ENCODE measurements at places on chromosomes 11 and 22. TPM values are rescaled to one million over a fixed set of nuclear protein-coding genes. Genes with fewer than 3 reads are reported as not detected.

Gene OR10A3
- total RNA-seq, result 0.09 TPM

Gene SMTNL1
- not detected for total RNA-seq

Gene OR10A2
- total RNA-seq, result not detected

Gene CALCA
- total RNA-seq, result not detected

Gene SPON1
- total RNA-seq, result 42.9 TPM

Gene MTFP1
- 5.9 TPM for total RNA-seq

Gene MS4A6E
- total RNA-seq, result not detected

Gene LMO2
- total RNA-seq, result 21.8 TPM

Measured in fibroblast of the aortic adventitia (primary cell).